ENCODE measurements at places on chromosomes 4 and X. TPM values are rescaled to one million over a fixed set of nuclear protein-coding genes. Genes with fewer than 3 reads are reported as not detected.

- DNase-seq, result no peak
These were observed 325.0 kb downstream of the RAB28 start for GRCh38 chr4:13159041-13159620.

GRCh38 chrX:150352581-150352980 is 10.5 kb upstream of the MAMLD1 start:
- DNase-seq, result no peak

DNA sequence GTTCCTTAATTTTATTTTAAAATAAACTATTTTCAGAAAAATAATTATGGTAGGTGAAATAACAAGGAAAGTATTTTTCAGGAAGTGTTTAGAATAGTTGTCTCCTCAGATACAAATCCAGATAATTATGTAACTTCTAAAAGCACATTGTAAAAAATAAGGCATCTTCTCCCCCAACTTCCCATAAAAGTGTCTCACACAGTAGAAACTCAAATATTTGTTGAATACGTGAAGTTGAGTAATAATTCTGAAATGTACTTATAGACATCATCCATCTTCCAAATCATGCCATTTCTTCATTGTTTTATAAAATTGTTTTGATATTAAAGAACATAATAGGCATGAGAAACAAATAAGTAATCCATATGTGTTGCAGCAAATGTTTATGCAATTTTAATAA is 18.0 kb downstream of the SHISA3 start:
- no peak for DNase-seq

LRCH2 gene
- 31.0 TPM for total RNA-seq

GRCh38 chr4:189177130-189177529 is 763.5 kb upstream of the FRG1 start:
- DNase-seq, result no peak

- DNase-seq, result no peak
These were observed 70.2 kb upstream of the AFAP1 start for GRCh38 chr4:8009710-8010511.

- DNase-seq, result no peak
These were observed 27.6 kb upstream of the FGFR3 start for GRCh38 chr4:1765409-1766072.

UGT2B11 gene
- total RNA-seq, result not detected

GRCh38 chr4:62168681-62169080 is 968.6 kb downstream of the ADGRL3 start:
- DNase-seq, result no peak

OCRL gene
- 26.1 TPM for total RNA-seq

CT45A5 gene
- not detected for total RNA-seq

DNA sequence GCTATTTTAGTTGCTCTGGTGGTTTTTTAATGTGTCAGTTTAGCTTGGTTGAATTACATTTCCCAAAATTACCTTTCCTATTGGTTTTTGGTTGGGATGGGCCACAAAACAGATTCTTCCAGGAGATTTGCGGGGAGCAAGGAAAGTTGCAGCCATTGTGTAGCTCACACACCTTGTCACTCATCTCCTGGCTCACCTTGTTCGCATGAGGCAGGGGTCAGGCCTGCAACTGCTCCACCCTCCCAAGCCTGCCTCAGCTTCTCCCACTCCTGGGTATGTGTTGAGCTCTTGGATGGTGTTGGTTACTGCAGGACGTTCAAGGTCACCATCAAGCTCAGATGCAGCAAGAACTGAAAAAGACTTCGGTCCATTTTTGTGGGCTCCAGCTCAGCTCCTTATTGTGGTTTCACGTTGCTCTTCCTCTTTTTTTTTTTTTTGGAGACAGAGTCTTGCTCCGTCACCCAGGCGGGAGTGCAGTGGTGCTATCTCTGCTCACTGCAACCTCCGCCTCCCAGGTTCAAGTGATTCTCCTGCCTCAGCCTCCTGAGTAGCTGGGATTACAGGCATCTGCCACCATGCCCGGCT is 95.6 kb upstream of the METTL14 start:
- no peak for DNase-seq

CCDC149 gene
- total RNA-seq, result 15.1 TPM

DNA sequence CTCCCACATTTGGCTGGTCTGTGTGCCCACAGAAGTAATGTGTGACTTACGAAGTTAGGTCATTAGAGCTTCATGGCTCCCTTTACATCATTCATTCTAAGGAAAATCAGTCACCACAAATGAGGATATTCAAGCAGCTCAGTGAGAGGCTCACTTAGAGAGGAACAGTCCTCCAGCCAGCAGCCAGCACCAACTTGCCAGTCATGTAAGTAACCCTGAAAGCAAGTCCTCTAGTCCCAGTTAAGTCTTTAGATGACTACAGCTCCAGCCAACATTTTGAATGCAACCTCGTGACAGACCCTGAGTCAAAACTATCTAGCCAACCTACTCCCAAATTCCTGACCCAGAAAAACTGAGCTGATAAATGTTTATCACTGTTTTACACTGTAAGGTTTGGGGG is 71.3 kb downstream of the LRBA start:
- no peak for DNase-seq

Measured in cerebellum (tissue), 4 donors.